Activated naive CD4-positive, alpha-beta T cell (primary cell): ENCODE measurements at places on chromosomes 6 and 20.

DNA sequence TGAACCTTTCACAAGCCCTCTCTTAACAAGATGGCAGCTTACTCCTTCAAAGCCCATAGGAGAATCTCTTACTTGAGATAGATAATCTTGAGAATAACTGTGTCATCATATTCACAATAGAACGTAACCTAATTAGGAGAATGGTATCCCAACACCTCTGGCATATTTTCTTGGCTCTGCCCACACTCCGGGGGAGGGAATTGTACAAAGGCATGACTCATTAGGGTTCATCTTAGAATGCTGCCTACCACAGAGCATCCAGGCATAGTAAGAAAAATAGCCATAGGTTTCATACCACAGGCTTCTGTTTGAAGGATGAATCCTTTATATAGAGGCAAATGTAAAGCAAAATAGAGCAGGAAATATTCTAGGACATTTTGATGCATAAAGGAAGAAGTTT lies 1100.6 kb upstream of the CITED2 start:
- DNase-seq: no peak

GRCh38 chr6:167987396-167988153 lies 9.9 kb upstream of the KIF25 start:
- no peak for DNase-seq

GRCh38 chr20:60104993-60105803 lies 147.0 kb downstream of the CDH26 start:
- no peak for DNase-seq

DNA sequence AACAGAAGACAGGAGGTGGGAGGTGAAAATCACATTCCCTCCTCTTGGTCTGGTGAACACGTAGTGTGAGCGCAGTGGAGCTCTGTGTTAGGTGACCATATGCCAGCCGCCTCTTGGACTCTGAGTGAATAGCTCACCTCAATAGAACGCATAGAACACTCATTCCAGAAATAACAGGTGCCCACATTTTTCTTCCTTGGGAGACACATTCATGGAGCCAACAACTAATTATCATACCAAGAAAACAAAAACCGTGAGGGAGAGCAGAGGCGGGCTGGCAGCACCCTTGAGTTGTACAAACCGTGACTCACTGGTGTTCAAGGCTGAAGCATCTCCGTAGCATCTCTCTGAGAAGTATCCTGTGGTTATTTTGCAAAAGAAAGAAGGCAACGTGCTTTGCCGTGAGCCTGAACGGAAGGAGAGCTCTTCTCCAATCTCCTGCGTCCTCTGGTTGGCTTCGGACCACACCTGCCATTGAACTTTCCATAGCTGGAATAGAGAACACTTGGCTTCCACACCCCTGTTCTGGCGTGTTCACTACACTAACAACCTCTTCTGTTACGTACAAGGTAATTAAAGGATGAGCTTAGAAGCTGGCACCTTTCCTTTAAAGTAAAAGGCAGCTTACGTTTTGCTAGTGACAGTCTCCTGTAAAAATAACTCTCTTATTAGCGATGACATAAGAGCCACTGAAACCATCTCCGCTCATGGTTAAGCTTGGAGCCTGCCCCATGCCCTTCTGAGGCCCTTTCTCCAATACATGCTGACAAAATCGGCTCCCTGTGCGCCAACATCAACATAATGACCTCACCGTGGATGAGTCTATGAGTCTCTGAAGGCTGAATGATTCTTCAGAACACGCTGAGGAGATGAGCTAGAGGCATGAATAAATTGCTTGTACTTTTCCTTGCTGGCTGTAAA lies 30.2 kb upstream of the SGK1 start:
- DNase-seq: no peak

GRCh38 chr20:10297684-10298240 lies 79.1 kb downstream of the SNAP25 start:
- DNase-seq: no peak

DNA sequence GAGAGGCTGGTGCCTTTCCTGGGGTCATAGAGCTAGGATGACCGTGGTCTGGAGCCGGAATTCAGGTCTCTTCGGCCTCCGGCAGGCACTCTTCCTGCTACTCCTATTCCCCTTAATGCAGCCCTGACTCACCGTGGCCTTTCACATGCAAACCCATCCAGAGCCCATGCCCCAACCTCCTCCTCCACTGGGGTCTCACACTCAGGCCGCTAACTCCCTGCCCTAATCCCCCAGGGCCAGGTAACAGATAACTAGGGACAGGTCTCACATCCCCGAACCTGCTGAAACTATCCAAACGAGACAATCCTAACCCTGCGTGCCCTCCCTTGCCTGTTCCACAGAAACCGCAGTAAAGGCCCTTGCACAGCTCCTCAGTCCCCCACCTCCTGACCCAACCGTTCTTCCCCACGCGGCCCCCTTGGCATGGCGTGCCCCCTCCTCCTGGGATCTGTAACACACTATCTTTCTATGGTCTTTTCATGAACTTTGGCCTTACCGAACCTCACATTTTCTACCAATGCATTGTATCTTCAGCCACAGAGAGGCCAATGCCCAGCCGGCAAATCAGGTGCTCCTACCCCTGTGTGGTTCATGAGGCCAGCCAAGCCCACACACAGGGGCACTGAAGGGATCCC lies 245.4 kb upstream of the EXOC2 start:
- DNase-seq: no peak

- no peak for DNase-seq
Measured at GRCh38 chr6:122839906-122840305, 50.8 kb downstream of the SMPDL3A start.

GRCh38 chr6:73134588-73134987 lies 90.7 kb downstream of the KHDC1L start:
- DNase-seq: no peak

DNA sequence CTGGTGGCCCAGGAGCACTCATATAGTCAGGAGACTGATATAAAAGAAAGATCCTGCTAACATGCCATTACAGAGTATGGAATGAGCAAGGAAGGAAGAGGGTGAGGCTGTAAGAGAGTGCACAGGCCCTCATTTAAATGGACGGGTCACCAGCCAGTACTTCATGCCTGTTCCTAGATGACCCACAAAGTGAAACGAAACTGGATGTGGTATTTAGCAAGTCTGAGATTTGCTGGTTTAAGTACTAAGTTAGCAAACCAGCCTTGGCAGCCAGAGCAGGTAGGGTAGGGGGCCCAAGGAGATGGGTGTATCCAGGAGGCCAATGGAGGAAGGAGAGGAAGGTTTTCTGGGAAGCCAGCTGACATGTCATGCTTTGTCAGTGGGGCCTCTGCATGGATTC lies 15.9 kb downstream of the NT5E start:
- DNase-seq: no peak
